Stimulated activated CD4-positive, alpha-beta T cell treated with anti-CD3 and anti-CD28 coated beads, Interleukin-4, amount 100 ng/mL, for 48 hours (primary cell): ENCODE measurements at places on chromosomes 11 and 22.

DNA sequence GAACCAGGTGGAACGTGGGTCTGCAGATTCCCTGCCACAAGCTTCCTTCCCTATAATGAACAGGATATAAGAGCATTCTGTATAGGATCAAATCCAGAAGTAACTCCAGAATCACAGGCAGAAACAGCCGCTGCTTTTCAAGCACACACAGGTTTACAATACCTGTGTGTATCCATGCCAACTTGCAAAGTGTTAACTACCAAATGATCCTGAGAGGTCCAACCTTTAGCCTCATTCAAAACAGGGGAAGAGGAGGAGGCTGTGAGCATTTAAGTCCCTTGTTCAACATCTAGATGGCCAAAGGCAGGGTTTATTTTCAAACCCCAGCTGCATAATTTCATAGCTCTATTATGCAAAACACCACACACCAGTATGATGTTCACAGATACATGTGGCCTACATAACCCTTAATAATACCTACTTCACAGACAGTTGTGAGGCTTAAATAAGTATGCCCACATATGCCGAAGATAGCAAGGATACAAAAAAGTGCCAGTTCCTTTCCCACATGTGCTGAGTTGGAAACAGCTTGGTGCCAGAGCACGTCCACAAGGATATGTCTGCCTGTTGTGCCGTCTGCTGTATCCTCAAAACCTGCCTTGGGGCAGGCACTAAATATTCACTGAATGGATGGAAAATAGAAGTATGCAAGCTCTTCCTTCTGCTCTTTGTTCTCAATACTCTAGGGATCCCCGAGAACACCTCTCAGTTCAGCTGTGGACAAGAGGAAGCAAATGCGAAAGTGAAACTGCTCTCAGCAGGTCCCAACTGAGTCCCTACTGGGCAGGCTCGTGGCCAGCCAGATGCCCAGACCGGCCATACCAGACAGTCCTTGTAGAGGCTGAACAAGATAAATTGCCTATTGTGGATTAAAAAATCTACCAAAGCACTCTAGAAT lies 66.8 kb downstream of the LARGE1 start:
- no peak for DNase-seq

DNA sequence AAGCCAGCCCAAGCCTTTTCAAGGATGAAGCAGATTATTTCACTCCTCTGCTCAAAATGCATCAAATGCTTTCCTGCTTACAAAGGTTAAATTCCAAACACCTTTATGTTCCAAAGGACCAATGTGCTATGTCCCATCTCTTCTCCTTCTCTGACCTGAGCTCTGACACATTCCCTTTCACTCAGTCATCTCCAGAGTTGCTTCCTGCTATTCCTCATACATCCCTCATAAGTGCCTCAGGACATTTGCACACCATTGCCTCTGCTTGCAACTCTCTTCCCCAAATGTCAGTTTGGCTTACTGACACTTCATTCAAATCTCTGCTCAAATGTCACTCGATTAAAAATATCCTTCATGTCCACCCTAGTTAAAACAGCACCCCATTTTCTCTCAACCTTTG lies 53.3 kb upstream of the BMAL1 start:
- no peak for DNase-seq

- no peak for DNase-seq
These were observed 24.3 kb upstream of the ADA2 start for GRCh38 chr22:17243524-17243923.

DNA sequence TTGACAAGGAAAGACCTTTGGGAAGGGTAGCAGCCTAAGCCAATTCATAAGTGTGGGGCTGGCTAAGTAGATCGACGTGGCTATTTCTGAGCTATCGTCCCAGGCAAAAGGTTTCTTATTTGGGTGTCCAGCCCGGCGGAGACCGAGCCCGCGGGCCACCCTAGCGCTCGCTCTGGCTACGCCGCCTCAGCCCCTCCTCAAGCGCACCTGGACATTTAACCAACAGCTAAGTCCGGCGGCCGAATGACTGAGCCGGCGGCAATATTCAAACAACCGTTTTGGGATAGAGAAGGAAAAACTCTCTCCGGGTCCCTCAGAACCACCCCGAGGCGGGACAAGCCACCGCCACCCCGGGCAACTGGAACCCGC lies 457 bp downstream of the RNF141 start:
- DNase-seq = no peak

DNA sequence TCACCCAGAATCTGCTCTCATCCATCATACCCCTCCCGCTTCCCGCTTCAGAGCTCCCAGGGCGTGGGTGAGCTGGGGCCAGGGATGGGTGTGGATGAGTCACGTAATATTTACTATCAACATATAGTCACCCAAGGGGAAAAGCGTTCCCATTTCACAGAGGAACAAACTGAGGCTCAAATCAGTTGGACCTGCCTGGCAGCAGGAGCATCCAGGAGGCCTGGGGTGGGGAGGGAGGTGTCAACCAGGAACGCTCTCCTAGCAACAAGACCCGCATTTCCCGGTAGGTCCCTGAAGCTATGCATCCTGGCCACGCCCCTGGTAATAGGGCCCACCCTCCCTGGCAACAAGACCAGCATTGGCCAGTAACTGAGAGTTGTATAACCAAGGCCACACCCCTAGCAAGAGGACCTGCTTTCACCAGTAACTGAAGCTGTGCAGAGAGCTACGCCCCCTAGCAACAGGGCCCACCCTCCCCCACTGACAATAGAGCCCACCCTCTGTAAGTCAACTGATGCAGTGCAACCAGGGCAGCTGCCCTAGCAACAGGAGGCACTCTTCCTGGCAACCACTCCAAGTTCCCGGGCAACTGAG lies 32.7 kb upstream of the TXNRD2 start:
- DNase-seq = no peak

DNA sequence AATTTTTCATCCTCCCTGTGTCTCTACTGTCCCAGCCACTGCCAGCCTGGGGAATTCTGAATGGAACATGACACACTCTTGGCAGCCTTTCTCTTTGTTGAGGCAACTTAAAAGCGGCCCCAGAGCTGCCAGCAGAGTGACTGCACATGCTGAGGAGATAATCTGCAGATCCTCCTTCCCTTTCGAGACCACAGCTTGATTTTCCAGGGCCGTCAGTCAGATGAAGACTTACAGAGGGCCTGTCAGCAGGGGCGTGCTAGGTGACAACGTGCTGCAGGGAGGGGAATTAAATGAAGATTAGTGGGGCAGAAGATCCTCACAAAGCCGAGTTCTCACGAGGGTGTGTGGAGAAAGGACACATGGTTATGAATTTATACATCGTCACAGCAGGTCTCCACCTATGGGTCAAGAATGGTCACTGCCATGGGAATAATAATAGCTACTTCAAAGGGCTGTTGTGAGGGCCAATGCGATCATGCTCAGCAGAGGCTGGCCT lies 193.5 kb upstream of the PITPNB start:
- DNase-seq = no peak

DNA sequence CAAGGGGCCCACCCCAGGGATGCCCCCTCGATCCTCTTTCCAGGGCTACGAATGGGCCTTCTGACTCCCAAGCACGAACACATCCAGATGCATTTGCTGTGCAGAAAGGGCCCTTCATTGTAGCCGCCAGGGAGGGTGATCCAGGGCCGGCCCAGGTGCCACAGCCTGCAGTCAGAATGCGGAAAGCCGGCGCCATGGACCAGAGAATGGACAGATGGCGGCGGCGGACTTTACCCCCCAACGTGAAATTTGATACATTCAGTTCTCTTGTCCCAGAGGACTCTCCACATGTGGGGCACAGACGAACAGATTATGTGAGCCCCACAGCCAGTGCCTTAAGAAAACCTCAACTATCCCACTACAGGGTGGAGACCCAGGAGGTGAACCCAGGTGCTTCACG lies 87.2 kb downstream of the KIAA1671 start:
- DNase-seq = no peak

DNA sequence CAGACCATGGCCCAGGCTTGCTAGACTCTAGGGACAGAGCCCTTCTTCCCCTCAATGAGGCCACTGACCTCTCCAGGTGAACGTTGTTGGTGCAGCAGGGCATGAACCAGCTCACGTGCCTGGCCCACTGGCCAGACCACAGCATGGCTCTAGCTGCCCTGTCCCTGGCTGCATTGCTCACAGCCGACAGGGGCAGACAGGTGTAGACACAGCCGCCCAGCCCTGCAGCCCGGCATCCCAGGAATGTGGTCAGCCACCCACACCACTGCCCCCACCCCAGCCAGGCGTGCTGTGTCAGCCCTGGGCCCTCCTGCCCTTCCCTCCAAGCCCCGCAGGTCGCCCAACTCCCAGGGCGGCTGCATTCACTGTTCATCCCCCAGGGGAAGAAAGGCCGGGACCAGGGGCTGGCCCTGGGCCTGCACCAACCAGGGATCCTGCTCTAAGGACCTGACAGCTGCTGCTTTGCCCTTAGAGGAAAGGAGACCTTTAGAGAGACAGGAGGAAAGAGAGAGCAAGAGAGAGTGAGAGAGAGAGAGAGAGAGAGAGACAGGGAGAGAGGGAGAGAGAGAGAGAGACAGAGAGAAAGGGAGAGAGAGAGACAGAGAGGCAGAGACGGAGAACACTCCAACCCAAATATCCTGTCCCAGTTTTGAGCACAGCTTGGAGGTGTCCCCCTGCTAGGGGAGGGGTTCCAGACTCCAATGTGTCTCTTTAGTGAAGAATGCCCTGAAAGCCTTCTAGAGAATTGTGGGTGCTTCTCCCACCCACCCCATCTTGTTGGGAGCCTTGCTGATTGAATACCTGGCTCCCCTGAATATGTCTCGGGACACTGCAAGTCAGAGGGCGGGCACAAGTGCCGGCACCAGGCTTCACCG lies 44.2 kb upstream of the LINC01488 start:
- DNase-seq = no peak

DNA sequence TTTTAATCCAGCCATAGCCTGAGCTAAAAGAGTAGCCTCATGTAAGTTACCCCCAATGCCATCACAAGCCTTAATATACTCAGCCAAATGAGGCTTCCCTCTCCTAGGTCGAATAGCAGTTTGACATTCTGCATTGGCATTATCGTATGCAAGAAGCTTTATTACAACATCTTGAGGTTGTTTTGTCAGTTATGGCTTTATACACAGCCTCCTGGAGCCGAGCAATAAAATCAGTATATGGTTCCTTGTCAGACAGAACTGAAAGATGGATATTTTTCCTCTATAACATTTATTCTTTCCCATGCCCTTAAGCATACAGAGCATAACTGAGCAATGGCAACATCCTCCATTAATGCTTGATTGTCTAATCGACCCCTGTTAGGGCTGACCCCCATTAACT lies 5.4 kb upstream of the DNAJB13 start:
- DNase-seq = no peak

DNA sequence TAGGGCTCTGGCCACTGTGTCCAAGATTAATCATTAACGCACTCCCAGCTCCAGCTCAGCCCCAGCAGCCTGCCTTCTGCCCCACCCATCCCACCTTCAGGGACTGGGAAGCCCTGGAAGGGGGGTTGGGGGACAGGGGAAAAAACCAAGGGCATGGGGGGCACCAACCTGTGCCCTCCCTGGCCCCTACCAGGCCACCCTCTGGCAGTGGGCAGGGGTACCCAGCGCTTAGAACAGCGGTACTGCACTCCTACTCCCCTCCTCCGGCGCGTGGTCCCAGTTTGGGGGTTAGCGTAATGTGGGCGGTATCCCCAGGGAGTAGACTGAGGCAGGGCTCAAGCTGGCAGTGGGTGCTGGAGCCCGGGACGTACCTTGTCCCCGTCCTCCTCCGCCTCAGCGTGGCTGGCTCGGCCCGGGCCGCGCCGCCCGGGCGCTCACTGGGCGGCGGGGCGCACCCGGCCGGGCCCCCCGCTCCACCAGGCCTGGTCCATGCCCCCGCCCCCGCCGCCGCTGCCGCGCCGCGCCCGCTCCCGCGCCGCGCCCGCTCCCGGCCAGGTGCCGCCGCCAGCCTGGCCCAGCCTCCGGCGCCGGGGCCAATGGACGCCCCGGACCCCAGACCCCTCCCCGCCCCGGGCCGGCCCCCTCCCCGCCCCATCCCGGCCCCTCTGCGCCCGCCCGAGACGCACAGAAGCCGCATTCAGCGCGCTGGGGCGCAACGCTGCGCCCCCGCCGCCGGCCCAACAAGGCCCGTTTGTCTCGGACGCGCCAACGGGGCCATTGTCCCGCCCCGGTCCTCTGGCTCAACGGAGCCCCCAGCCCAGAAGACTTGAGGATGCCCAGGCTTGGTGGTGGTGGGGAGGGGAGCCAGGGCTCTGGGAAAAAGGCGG lies at the start of gene GAL3ST1:
TSS of gene GAL3ST1 (minus strand) at position 571 of the 887 bp plus-strand sequence. CDS start 17,273 bp downstream, outside the sequence.
- DNase-seq = no peak

DNA sequence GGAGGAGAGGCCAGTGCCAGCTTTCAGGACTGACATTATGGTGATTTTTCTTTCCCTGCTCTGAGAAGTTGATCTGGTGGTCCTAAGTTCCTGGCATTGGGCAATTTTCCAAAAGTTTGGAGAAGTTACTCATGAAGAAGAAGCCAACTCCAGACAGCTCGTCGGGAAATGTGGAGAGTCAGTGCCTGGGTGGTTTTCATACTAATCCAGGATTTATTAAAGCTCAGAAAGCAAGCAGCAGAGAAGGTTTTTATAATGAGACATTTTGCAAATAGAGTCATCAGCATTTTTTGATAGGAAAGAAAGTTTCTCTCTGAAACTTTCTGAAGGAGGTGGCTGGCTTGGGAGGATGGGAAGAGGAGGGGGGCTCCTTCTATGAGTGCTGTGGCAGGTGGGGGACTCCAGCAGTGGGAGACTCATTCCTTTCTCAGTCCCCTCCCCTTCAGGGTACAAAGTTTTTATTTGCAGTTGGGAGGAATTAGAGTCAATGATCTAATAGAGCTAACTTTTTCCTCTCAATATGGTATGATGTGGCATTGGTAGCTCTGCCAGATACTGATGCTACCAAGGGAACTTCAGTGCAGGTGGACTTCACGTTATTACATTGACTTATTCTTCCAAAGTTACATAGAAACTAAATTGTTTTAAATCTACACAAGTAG lies 55.4 kb downstream of the LIF start:
- DNase-seq = no peak

GRCh38 chr11:19400296-19400695 lies 159.6 kb upstream of the E2F8 start:
- DNase-seq = no peak

DNA sequence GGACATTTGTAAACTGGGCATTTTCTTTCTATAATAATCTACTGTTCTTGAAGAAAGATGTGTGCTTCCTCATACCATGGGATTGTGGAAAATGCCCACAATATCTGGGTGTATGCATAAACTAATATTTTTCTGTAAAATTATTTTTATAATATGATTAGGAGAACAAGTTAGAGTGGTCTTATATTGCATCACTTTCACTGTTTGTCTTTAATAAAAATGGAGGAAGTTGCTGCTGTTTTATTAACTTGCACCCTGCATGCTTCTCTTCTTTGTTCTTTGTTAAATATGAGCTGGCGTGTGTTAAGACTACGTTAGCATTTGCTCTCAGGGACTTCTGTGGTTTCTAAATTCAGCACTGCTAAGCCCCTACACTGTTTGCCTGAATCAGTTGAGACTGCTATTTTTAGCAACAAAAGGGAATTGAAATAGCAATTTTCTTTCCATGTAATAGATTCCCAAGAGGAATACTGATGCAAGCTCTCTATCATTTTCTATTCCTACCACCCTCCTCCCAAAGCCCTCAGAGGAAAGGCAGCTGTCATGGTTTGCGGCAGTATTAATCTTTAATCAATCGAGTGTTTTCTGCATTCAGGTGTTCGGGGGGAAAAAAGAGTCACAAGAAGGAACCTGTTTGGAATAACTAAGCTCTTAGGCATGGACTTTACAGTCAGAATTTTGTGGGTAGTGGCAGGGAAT lies 56.1 kb downstream of the HSD17B12 start:
- no peak for DNase-seq
